ENCODE measurements at places on chromosomes 6 and 20.
A peak's percentile ranks its signal among the peaks of the same experiment; 100 is the strongest.

DNA sequence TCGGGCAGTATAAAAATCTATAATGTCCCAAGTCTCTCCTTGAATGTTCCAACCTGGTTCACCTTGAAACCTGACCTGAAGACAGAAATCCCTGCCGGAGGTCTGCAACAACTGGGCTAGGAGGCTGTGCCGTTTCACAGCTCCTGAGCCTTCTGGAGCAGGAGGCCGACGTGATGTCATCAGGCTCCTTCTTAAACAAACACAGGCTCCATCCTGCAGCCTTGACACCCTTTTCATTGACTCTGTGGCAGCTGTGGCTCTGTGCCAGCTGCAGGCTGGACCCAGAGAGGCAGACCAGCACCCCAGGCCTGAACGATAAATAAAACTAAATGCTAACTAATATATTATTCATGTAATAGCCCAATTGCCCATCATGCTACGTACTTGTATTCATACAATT is 483.9 kb downstream of the CD83 start:
- DNase-seq: peak; percentile 44

- DNase-seq: no peak
These were observed 21.0 kb upstream of the IYD start for GRCh38 chr6:150347845-150348244.

- DNase-seq: no peak
These were observed 263.0 kb upstream of the JAG1 start for GRCh38 chr20:10936786-10937185.

- no peak for DNase-seq
These were observed 118.3 kb downstream of the KIF13A start for GRCh38 chr6:17869010-17869752.

- no peak for DNase-seq
These were observed 217.9 kb downstream of the PLCB4 start for GRCh38 chr20:9286501-9287461.

GRCh38 chr20:1879934-1880333 is 15.3 kb upstream of the SIRPA start:
- DNase-seq: no peak

- DNase-seq: peak; percentile 72
These were observed 591 bp downstream of the IBTK start for GRCh38 chr6:82246802-82247504.

- DNase-seq: peak; percentile 92
These were observed at the start of gene TPD52L1 for GRCh38 chr6:125153391-125154117. Gene TPD52L1, plus strand, starts transcription at chr6:125153773. Its CDS starts 179 bp downstream, at chr6:125153952.

GRCh38 chr6:36727505-36728021 is 29.9 kb downstream of the RAB44 start:
- no peak for DNase-seq

- no peak for DNase-seq
These were observed 103.4 kb downstream of the RTN4IP1 start for GRCh38 chr6:106525882-106526275.

GRCh38 chr6:45450831-45451230 is 73.1 kb upstream of the SUPT3H start:
- DNase-seq: no peak

GRCh38 chr6:124962639-124963415 is 590 bp downstream of the RNF217 start:
- DNase-seq: peak; percentile 40

- DNase-seq: no peak
These were observed 40.4 kb upstream of the MCUR1 start for GRCh38 chr6:13854716-13855250.

DNA sequence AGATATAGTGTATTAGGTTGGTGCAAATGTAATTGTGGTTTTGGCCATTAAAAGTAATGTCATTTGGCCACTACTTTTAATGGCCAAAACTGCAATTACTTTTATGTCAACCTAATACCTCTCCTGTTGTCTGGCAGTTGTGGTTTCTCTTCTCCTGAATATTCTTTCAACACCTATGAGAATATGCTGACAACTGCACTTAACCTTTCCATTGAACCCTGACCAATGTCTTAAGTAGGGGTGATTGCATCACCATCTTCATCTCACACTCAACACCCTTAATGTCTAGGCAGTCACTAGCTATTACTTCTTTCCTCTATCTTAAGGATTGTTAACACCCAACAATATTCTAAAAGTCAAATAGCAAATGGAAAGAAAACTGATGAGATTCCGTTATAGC is 200.5 kb upstream of the HSF2 start:
- DNase-seq: no peak

GRCh38 chr6:134621858-134622257 is 303.9 kb upstream of the SGK1 start:
- no peak for DNase-seq

DNA sequence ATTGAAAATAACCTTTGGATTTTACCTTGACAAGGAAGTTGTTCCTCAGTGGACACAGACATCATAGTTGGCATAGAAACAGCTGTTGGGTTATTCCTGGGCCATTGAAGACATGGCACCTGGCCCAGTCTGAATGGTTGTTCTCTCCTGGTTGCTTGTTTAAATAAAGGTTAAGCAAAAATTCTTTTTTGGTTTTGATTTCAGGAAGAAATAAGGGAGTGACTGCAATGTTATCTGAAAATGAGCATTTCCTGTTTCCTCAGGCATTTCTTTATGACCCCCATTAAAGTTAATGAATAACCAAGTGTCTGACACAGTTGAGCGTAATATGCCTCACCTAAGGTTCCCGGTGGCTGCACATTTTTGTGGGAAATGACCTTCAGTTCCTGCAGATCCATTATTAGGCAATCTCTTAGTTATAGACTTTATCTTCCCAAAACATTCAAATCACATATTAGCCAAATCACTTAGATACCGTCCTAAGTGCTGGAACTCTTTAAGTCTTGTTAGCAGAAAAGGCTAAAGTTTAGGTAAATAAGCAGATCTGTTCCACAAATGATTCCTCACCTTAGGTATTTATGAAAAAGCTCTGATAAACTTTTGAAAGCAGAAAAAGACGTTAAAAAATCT is 648.7 kb upstream of the FLRT3 start:
- no peak for DNase-seq

DNA sequence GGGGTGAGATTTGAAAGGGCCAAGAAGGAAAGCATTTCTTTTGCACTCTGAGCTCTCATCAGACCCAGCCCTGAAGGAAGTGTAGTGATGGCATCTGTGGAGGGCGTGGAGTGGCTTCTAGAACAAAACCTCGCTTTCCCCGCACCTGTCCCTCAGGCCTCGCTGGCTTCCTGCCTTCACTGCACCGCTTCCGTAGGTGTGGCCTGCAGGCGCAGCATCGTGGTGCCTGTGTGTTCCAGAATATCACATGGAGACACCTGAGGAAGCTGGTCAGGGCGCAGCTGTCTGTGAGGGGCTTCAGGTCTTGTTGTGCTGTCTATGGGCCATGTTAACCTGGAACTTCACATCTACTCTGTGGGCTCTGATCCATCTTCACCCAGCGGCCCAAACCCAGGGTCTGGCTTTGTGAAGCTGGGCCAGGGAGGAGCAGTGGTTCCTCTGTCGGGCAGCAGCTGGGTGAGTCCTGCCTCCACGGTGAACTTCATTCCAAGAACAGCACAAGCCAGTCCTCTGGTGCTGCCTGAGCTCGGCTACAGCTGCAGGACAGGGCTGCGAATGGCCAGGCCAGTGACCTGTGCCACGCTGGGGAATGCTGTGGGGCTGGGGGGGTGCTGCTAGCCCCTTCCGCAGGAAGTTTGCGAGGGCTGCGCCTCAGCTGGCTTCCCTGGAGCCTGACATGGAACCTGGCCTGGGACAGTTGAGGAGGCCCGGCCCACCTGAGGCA is 40.9 kb downstream of the DSTN start:
- no peak for DNase-seq

- no peak for DNase-seq
These were observed 224.9 kb upstream of the DTNBP1 start for GRCh38 chr6:15887491-15888461.
